ENCODE measurements at places on chromosomes 7 and 10. TPM values are rescaled to one million over a fixed set of nuclear protein-coding genes. Genes with fewer than 3 reads are reported as not detected.

- H3K27me3 ChIP-seq = no peaks in the 10 kb centered on the region
- H3K27ac ChIP-seq = no peak overlapping the region
- no peaks in the 10 kb centered on the region for H3K4me1 ChIP-seq
Observed at GRCh38 chr7:70436790-70437350, 695.1 kb upstream of the GALNT17 start.

DNA sequence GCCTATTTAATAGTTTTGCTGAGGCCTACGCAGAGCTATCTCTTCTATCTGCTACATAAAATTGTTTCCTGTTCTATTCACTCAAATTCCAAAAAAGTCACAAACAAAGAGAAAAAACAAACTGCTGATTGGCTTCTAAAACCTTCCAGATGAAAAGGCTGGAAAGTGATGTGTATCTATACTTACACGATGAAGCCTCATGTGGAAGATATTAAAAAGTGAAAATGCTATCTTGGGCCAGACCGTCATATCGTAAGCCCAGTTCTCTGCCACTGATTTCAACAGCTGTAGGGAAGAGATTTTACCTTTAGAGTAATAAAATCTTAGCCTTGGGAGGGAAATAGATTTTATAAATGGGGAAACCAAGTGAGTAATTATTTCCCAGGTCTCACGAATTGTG lies 394.8 kb downstream of the KIF20B start:
- no peak overlapping the region for H3K27ac ChIP-seq
- DNase-seq = no peak
- H3K4me3 ChIP-seq = no peak overlapping the region
- no peaks in the 10 kb centered on the region for H3K36me3 ChIP-seq
- no peaks in the 10 kb centered on the region for H3K27me3 ChIP-seq

The DPP6 gene
- total RNA-seq = 7.9 TPM

DNA sequence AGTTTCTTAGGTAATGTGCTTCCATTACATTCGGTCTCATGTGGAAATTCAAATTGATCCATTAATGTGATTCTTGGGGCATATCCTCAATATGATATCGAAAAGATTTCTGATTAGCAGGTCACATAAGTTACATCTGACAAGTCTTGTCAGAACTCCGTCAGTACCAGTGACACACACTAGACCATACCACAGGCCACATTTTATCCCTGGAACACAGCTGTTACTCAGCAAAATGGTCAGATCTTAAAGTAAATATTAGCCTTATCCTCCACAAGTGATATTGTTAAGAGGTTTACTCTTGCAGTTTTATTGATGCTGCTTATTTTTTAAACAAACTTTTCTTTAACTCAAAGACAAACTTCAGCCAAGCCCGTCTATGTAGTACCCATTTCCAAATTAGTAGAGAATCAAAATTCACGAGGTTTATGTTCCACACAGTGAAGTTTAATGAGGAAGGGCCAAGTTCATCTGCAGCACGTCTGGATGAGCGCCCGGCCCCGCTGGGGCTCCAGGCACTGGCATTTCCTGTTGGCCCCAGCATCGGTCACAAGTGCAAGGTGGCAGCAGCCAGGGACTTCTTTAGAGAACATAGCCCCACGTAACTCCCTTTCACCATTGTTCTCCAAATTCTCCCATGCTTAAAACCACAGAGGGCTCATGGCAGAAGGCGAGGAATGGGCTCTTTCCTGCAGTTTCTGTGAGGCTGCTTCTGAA lies 132.2 kb downstream of the VIPR2 start:
- H3K4me1 ChIP-seq = peaks cover 7% of the 10 kb centered on the region
- no peak overlapping the region for H3K4me3 ChIP-seq
- peak overlapping the region; percentile 23 for H3K27ac ChIP-seq
- no peaks in the 10 kb centered on the region for H3K36me3 ChIP-seq
- DNase-seq = peak; percentile 57

DNA sequence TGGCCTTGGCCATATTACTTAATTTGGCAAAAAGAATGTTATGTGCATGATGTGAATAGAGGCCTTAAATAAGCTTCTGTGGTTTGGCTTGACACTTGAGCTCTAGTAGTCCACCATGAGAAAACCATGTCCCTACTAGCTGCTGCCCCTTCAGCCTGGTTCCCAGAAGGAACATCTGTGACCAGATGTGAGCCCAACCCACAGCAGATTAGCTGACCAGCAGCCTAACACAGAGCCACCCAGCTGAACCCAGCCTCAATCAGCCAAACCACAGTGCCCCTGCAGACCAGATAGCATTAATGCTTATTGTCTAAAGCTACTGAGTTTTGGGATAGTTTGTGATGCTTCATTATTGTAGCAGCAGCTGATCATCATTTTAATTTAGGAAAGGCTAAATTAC lies 16.6 kb downstream of the JAZF1 start:
- no peaks in the 10 kb centered on the region for H3K27me3 ChIP-seq
- no peak overlapping the region for H3K4me3 ChIP-seq
- no peak overlapping the region for H3K27ac ChIP-seq
- no peaks in the 10 kb centered on the region for H3K4me1 ChIP-seq
- no peaks in the 10 kb centered on the region for H3K36me3 ChIP-seq

The CAMK2B gene
- total RNA-seq = 0.16 TPM

Data from transverse colon (tissue), 4 donors.